ENCODE measurements at places on chromosomes 13 and 19. TPM values are rescaled to one million over a fixed set of nuclear protein-coding genes. Genes with fewer than 3 reads are reported as not detected.

CD22 gene
- total RNA-seq, result 0.21 TPM

ZNF562 gene
- total RNA-seq, result 19.7 TPM

SLC44A2 gene
- total RNA-seq, result 189 TPM

CGB2 gene
- total RNA-seq, result 0.47 TPM

IQCN gene
- 6.3 TPM for total RNA-seq

ATXN8OS gene
- not detected for total RNA-seq

WDR62 gene
- total RNA-seq, result 33.4 TPM

ZNF135 gene
- 1.1 TPM for total RNA-seq

ANGPTL8 gene
- not detected for total RNA-seq

RFX2 gene
- total RNA-seq, result 10.1 TPM

FOXA3 gene
- total RNA-seq, result not detected

FGF9 gene
- 0.04 TPM for total RNA-seq

NBEA gene
- total RNA-seq, result 0.29 TPM

WDR88 gene
- not detected for total RNA-seq

BST2 gene
- 192 TPM for total RNA-seq

ASF1B gene
- total RNA-seq, result 119 TPM

FLT3LG gene
- 355 TPM for total RNA-seq

S1PR2 gene
- 6.5 TPM for total RNA-seq

LRRC4B gene
- not detected for total RNA-seq

LSR gene
- 3.6 TPM for total RNA-seq

KLK4 gene
- total RNA-seq, result not detected

GNG8 gene
- not detected for total RNA-seq

Data from activated CD4-positive, alpha-beta T cell treated with anti-CD3 and anti-CD28 coated beads, Interleukin-2, amount 10 ng/mL, durations not matched to agents 7 days and 5 days (primary cell).